ENCODE measurements at places on chromosomes 3 and 15.

DNA sequence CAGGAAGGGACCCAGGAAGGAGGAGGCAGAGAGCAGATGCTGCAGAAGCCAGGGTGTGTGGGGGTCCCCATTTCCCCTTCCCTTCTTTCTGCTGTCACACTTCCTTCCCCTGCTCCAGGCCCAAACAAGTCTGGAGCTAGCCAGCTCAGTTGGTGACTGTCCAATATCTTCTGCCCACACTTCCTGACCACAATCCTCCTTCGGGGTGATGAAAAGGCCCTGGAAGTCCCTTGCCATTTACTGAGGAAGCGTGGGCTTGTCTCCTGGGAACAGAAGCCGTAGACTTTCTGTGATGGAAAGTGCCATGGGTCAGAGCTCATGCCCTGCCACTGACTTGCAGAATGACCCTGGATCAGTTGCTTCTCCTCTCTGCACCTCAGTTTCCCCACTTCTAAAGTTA is 39.0 kb downstream of the ANAPC13 start:
- no peak for DNase-seq

- no peak for DNase-seq
Measured at GRCh38 chr3:44045476-44046275, 196.0 kb upstream of the TOPAZ1 start.

GRCh38 chr15:64634027-64634426 is 141.4 kb downstream of the RBPMS2 start:
- DNase-seq: no peak

- no peak for DNase-seq
Measured at GRCh38 chr3:101814835-101815234, 34.5 kb upstream of the NFKBIZ start.

- no peak for DNase-seq
Measured at GRCh38 chr3:108833611-108834010, 11.0 kb downstream of the TRAT1 start.

DNA sequence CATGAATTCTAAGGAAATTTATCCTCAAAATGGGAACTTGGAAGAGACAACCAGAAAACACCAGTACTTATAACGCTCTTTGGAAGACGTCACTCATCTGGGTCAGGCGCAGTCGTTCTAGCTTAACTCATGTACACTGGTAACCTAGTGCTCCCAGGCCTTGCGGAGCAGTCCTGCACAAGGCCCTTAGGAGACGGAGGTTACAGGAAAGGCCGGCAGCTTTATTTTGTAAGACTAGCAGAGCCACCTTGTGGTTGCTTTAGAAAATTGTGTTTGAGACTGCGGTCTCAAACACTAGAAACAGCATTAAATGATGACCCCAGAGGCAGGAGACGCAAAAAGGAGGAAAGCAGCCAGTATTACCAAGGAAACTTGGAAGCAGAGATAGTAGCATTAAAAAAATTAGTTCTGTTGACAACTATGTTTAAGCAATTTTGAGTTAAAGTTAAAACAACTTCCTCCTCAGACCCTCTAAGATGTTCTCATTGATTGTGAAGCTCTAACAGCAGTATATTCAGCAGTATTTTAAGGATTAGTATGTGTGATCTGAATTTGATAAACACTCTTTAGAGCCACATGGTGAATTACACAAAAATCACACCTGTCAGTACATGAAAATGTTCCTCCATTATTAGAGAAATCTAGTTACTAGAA is 141.9 kb upstream of the C2CD4B start:
- no peak for DNase-seq

- no peak for DNase-seq
Measured at GRCh38 chr15:67776600-67776999, 48.7 kb upstream of the SKOR1 start.

DNA sequence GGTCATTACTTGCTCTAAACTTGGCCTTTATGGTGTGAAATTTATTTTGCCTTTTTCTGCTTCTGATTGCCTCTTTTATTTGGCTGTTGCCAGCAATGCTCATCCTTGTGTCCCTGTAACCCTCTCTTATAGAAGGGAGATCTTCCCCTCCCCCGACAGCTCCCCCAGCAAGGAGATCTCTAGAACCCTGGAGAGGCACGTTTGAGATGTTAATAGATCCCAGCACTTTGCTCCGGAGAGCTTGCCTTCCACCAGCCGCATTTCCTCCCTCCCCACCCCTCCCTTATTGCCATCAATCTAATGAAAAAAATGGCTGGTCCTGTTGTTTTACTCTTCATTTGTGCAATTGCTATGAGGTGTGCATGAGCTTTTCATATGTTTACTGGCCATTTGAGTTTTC is 18.2 kb downstream of the TRIM71 start:
- DNase-seq: no peak

- DNase-seq: no peak
Measured at GRCh38 chr3:9955611-9956352, 3.6 kb upstream of the PRRT3 start.

- DNase-seq: no peak
Measured at GRCh38 chr3:170751083-170751898, 118.7 kb downstream of the RPL22L1 start.

DNA sequence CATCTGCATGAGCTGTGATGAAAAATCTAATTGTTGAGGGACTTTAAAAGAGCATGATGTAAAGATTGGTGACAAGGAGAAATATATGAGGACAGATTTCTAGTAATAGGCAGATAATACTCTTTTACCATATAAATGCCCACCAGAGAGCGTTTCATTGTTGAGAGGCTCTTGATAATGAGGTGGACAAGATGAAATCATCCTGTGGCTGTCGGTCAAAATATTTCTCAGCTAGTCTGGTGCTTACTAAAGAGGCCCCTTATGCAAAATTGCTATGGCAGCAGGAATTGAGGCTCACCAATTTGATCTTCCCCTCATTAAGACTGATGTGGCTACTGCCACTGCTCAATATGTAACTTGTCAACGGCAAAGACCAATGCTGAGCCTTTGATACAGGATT is 225.0 kb upstream of the RASGRP1 start:
- no peak for DNase-seq

DNA sequence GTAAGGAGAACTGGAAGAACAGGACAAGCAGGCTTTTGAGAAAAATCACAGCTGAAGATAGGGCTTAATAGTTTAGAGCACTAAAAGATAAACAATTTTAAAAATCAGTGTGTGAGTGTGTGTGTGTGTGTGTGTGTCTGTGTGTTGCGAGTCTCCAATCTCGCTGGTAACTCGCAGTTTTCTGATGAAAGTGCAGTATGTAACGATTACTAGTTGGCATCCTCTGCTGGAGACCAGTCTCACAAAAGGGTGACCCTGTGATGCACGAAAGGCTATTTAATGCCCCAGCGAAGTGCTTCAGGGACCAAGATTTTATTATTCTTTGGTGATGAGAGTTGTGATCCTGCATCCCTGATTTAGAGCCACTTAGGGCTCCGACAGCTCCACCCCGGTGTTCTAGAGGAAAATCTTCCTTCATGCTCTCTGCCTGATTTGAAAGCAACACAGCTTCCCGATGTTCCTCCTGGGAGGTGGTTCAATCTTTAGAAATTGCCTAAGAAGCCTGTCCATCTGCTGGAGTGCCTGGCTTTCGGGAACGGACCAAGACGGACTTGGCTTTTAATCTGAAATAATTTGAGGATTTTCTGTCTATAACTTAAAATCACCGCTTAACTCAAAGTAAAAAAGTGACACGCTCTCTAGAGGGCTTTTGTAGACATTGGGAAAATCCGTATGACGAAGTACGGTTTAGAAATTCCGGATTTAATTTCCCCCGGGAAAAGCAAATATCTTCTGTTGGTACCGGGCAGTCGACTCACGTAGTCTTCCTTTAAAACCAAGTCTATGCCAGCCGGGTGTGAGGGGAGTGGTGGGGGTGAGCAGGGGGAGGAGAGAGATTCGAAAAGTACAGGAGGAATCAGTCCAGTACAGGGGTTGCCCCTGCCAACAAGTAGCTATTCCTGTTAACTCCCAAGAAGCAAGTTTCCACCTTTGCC is 1.1 kb upstream of the ALCAM start:
- DNase-seq: no peak

DNA sequence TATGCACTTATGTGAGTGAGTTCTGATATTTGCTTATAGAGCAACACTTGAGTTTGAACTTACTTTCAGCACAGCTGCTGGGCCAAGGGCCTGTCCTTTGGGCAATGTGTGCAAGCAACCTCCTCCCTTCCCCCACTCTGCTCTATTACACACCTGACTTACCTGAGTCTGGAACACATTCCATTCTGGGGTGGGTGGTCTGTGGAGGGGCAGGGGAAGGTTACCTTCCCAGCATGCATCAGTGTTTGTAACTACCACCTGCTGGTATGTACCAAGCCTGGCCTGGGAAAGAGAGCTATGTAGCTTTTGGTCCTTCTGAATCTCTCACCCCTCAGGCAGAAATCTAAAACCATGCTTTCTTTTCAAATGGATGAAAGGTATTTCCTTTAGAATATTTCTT is 103.0 kb downstream of the ISL2 start:
- no peak for DNase-seq

- no peak for DNase-seq
Measured at GRCh38 chr15:53982876-53983275, 4.6 kb downstream of the UNC13C start.

GRCh38 chr15:45540531-45540930 is 18.0 kb upstream of the SLC30A4 start:
- no peak for DNase-seq

DNA sequence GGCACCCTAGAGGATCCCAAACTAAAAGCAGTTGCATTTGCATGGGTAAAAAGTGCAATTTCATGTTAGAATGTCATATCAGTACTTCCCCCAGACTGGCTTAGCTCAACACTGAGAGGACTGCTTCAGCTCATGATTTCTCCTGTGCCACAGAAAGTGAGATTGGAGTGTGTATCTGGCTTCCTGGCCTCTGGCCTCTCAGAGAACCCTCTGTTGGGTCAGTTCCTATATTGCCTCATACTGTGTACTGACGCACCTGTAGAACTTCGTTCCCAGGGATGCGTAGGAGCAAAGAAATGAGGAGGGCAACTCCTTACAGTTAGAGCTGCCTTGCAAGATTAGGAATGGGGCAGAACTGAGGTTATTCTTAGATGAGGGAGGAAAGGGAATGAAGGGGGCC is 340.8 kb downstream of the TIGIT start:
- no peak for DNase-seq

- DNase-seq: no peak
Measured at GRCh38 chr15:29573197-29573838, 248.9 kb downstream of the TJP1 start.

DNA sequence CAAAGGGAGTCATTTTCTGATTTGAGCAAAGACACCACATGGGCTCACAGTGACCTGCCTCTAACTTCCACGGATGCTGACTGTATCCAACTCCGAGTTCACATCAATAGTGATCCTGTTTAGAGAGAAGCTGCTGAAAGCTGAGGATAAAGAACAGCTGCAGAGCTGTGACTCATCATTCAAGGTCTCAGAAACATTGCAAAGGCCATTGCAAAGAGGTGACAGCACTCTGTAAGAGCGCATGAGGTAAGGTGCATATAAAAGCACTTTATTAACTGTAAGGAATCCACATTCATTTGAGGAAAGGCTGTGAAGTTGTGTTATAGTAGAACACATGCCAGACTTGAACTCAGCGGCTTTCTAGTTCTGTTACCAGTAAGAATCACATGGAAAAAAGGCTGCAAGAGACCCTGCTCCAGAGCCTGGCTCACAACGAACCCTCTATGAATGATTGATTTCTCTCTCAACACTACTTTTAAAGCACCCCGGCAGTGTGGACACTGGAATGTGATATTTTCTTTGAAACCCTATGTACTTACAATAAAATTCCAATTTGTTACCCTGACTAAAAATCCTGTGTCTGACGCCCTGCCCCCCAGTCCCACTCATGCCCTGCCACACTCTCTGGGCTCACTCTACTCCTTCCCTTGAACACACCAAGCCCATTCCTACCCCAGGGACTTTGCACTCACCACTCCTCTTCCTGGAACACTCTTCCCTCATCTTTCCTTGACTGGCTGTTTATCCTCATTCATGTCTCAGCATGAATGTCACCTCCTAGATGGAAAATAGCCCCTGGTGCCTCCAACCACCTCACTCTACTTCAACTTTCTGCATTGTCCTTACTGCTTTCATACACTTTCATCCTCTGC is 111.2 kb downstream of the LSM3 start:
- DNase-seq: no peak

DNA sequence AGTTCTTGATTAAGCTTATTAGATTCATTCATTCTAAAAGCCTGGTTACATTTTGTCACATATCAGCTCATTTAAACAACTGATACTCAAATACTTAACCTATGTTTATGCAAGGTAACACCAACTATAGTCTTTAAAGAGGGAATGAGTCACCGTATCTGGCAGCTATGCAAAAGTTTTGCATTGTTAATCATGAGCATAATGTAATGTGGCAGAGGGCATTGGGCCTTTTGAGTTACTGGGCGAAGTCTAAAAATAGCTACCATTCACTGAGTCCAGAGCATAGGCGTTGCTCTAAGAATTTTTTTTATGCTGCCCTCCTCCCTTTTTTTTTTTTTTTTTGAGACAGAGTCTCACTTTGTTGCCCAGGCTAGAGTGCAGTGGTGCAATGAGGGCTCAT is 277.7 kb upstream of the ZNF717 start:
- DNase-seq: no peak

DNA sequence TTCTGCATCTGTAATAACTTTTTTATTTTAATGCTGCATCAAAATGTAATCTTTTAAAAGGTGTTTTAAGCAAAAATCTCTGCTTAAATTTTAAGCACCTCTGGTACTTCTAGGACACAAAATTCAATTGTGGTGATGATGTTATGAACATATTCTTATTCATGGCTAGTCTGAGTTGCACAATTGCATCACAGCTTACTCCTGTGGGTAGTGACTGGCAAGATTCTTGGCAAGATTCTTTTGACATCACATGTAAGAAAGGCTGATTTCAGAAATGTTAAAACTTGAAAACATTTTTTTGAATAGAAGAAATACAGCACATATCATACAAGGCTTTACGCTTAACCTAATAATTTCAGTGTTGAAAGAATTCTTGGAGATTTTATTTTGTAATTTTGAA is 35.7 kb downstream of the IQCH start:
- no peak for DNase-seq

DNA sequence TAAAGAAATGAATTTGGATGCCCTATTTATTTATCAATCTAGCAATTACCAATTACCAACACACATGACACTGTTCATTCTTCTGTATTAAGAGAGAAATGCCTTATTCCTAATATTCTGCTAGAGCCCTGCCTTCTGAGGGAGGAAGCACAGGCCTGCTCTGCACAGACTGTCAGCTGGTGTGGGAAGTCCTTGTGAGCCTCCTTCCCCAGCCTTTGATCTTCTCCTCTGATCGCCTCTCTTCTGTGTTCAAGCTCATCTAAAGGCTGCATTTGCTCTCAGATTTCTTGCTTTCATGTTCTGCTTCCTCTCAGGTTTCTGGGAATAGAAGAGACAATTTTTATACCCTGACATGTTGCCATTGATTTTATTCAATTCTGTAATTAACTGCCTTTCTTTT is 290.6 kb upstream of the UMPS start:
- DNase-seq: no peak

DNA sequence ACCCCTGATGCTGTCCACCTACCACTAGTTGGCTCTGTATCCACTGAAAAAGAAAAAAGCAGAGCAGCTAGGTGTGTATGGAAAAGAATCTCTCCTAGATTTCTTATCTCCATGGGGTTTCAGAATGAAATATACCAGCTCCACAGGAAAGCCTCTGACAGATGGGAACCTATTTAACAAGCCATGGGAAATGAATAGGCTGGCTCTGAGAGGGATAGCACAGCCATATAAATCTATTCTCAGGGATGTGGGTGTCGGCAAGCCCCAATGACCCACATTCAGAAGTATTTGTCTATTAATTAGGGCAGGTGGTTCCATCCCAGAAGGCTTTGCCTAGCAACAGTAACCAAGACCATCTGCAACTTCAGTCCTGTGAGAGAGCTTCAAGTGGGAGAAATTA is 694.1 kb downstream of the AGBL1 start:
- no peak for DNase-seq

- DNase-seq: no peak
Measured at GRCh38 chr3:31908391-31909097, 72.5 kb downstream of the OSBPL10 start.
